Heart left ventricle (tissue), 16 donors: ENCODE measurements at places on chromosomes 3 and 15. TPM values are rescaled to one million over a fixed set of nuclear protein-coding genes. Genes with fewer than 3 reads are reported as not detected.

Gene GHRL
- total RNA-seq, result not detected

Gene FOXB1
- not detected for total RNA-seq

Gene DLL4
- 17.7 TPM for total RNA-seq

Gene GCNT3
- 0.15 TPM for total RNA-seq

Gene BCHE
- 1.5 TPM for total RNA-seq

Gene TRPC1
- total RNA-seq, result 14.2 TPM

Gene ANKUB1
- not detected for total RNA-seq

Gene TMEM207
- not detected for total RNA-seq

GRCh38 chr15:59688423-59688781 lies 718 bp downstream of the BNIP2 start:
- no peak for DNase-seq

DNA sequence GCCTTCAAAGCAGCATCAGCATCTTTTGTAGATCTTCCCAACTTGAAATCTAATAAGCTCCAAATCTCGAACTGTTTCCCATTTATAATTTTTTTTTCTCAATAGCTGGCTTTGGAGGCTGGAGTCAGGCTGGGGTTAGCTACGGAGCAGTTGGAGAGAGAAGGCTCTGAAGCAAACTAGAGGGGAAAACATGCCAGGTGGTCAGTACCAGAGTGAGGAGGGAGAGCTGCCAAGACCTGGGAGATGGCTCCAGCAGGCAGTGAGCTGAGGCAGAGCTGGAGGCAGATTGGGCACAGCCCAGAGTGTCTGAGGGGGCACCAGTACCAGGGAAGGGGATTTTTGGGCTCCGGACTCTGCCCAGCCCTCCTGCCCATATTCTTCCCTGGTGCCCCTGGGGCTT lies 311.2 kb downstream of the RPLP1 start:
- no peak for DNase-seq

DNA sequence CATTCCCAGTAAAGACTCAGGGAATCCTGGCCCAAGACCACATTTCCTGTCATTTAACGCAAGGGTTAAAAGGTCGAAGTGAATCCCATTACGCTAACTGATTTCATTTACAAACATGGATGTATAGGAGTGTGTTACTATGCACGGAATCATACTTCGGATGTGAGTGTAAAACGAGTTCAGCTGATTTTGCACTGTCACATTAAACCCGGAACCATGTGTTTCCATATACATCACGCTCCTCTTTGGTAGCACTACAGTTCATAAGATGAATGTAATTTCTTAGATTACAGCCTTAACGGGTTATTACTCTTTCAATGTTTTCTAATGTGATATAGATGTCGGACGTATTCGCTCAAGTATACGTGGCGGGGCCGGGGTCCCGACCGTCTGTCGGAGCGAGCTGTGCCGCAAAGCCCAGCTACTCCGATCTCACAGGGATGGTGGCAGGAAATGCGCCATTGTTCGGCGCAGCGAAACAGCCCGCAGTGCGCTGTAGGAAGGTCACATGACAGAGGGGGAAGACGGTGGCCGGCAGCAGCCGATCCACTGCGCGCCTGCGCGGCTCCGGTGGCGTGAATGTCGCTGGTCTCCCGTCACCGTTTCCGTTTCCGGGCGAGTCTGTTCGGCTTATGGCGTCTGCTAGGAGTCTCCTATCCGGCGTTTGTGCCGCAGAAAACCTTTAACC lies 97.3 kb downstream of the NPAP1 start:
- peak; percentile 75 for DNase-seq

DNA sequence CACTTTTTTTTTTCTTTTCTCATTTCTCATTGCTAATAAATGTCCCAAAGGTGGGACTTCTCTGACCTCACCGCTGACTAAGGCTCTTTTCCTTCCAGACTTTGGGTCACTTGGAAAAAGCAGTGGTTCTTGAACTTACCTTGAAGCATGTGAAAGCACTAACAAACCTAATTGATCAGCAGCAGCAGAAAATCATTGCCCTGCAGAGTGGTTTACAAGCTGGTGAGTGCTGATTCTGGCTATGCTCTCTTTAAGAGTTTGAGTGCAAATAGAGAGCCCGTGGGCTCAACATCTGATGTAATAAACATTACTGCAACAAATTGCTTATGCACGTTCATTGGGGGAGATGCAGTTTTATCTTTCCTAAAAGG lies 2.0 kb downstream of the BHLHE40 start:
- no peak for DNase-seq

- DNase-seq, result no peak
Measured at GRCh38 chr15:57477736-57478522, 101.6 kb downstream of the CGNL1 start.

GRCh38 chr3:6074952-6075351 lies 786.0 kb upstream of the GRM7 start:
- no peak for DNase-seq

GRCh38 chr3:12773030-12773709 lies 14.1 kb upstream of the TMEM40 start:
- no peak for DNase-seq

DNA sequence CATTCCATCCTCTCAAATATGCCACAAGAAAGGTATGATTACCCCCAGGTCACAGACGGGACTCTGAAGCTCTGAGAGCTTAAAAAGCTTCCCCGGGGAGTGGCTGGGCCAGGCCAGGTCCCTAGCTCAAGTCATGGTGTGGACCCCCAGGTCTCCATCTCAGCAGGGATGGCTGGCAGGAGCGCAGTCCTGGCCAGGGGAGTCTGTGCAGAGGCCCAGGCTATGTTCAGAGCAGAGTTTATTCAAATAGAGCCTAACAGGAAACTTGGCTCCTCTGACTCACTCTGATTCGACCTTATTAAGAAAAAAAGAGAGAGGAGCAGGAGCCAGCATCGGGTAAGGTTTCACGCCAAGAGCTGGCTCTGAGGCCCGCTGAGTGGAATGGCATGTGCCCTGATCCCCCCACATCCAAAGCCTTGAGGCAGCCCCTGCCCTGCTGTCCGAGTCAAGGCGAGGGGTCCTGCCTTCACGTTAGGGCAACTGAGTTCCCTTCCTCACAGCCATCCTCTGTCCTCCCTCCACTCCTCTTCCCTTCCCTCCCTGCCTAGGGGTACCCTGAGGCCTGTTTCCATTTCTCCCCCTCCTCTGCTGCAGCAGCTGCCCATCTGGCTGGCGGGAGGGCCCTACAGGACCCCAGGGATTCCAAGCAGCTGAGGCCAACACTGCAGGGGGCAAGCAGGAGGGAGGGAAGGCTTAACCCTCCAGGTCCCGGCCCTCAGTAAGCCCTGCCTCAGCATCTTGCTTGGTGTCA lies 1.9 kb upstream of the LOXL1 start:
- no peak for DNase-seq

GRCh38 chr3:187322291-187322690 lies 30.8 kb upstream of the MASP1 start:
- DNase-seq, result no peak

DNA sequence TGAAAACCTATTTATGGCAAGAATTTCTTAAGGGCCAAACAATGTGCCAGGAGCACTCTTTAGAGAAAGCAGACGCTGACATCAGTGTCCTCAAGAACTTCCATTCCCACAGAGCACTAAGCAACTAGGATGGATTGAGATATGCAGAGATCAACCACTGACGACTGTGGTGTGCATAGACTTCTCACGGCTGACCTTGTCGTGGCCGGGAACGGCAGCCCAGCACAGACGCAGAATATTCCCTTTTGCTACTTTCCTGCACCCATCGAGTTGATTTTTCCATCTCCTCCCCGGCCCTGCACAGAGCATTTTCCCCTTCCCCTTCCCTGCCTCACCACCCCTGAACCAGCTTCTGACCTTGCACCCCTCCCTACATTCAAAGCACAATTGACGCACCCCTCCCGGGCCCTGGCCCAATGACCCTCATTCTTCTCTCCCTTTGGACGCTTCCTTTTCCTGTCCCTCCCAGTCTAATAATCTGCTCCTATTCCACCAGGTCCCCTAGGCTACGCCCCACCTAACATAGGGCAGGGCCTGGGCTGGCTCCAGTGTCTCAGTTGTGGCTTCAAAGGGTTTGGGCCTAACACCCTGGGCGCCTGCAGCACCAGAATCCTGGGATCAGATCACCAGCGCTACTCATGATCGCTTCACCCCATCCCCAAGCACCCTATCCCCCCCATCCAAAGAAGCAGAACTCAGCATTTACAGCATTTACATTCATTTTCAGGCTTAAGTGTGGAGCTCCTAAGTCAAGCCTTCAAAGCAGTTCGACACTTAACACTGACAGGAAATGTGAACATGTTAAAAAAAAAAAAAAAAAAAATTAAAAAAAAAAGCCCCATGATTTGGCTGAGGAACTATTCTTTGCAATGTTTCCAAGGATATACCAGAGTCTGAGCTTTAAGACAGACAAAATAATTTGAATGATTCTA lies 151.2 kb downstream of the FOXP1 start:
- DNase-seq, result no peak

DNA sequence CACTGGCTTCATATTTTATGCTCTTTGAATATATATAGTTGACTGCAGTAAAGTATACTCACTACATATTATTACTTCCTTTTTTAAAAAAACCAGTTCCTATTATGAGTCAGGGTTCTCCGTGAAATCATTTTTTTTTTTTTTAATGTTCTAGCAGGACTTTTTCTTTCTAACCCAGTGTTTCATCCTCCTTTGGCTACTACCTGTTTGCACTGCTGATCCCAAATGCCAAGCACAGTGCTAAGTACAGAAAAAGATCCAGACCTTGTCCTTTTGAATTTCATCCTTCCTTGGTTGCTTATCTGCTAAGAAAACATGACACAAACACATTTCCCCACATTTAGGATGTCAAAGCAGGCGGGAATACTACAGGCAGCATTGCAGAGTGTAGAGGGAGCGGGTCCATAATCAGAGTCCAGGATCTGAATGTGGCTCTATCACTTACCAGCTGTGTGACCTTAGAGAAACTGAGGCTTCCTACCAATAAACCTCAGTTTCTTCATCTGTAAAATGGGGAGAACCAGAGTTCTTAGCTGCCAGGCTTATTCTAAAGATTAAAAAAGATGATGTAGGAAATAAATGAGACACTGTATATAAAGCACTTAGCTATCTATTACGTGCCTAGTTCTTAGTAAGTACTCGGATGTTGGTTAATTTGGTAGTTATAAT lies 37.2 kb upstream of the ANPEP start:
- DNase-seq, result no peak

GRCh38 chr3:81864272-81864671 lies 102.8 kb upstream of the GBE1 start:
- DNase-seq, result no peak

DNA sequence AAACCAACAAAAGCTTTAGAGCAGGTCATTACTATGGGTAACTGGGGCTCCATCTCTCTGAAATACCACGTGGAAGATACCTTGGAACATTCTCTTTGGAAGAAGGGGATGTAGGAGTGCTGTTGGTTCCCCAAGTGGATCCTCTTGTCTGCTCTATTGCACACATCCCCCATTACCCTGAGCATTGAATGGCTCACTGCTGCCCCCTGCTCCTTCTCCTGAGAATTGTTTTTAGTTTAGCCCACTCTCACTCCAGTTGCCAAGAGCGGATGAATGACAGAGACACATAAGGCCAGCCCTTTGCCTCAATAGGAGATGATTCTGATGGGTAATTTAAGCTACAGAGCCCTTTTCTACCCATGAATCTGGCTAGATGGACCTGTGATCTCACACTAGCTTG lies 135.6 kb upstream of the SUCLG2 start:
- no peak for DNase-seq

DNA sequence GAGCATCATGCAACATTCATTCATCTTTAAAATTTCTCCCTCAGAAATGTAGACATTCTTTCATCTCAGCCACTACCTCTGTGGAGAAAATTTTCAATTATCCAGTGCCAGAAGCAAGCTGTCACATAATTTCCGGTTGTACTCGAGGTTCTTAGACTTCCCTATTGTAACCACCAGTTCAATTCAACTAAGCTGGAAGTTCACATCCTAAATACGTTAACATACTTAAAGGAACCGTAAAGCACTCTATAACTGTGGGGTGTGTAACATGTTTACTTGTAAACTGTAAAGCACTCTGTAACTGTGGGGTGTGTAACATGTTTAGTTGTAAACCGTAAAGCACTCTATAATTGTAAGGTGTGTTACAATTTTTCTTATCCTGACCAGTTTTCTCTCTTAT lies 150.3 kb downstream of the PLCL2 start:
- DNase-seq, result no peak

DNA sequence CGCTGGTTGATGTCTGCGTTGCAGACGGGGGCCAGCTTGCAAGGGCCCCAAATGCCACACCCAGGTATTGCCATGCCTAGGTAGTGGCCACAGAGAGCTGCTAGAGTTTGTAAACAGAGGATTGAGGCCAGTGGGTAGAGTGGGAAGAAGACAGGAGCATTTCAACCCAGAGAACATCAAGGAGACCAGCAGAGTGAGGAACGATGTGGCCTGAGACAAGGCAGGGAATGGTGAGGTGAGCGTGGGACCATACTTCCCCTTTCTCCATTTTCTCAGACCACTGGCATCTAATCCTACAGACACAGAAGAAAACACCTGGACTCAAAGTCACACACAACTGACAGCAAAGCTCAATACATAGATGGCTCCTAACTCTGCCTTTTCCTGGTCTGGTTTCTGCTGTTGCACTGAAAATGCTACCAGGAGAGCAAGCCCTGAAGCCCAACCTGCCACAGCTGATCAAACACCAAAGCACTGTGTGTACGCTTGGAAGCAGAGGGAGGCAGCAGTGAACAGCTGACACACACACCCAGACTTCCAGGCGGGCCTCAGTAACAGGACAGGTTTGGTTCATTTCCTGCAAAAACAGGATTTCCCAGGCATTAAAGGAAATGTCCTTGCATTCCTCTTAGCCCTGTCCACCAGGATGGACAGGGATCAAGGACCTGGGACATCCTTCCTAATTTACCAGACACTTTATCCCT lies 1.6 kb downstream of the FAM174B start:
- no peak for DNase-seq

GRCh38 chr3:86961297-86961696 lies 29.7 kb downstream of the VGLL3 start:
- no peak for DNase-seq

- DNase-seq, result no peak
Measured at GRCh38 chr3:147582642-147583041, 173.5 kb downstream of the ZIC1 start.

DNA sequence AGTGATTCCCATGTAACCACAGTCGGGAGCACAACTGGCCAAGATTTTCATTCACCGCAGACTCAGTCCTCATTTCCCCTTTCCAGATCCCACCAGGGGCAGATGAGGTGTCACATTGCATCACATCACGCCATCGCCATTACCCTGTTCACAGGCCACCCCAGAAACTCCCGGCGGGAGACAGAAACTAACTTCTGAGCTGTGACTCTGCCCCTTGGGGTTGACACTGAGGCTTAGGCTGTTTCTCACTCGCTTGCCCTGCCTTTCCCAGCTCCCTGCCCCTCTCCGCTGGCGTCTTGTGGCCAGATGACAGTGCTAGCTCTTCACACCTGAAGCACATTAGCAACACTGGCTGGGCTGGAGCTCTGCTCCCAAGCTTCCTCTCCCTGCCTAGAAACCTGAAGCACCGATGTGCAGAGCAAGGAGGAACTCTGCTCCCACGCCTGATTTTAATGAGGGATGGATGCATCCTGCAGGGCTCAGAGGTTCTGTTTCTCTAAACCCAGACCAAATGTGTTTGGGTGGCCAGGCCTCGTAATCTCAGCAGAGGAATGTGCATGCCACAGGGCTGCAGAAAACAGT lies 88.8 kb upstream of the CTDSPL start:
- DNase-seq, result no peak

- DNase-seq, result no peak
Measured at GRCh38 chr3:93861017-93861416, 112.7 kb downstream of the PROS1 start.

GRCh38 chr3:42254566-42254965 lies 11.4 kb downstream of the CCK start:
- DNase-seq, result no peak

- DNase-seq, result no peak
Measured at GRCh38 chr3:55564726-55565125, 77.6 kb upstream of the WNT5A start.

GRCh38 chr3:31699309-31699953 lies 166.7 kb downstream of the STT3B start:
- DNase-seq, result no peak
